ENCODE measurements at places on chromosomes 6 and 20. TPM values are rescaled to one million over a fixed set of nuclear protein-coding genes. Genes with fewer than 3 reads are reported as not detected.

Gene KHDC1
- 1.7 TPM for total RNA-seq

- H3K36me3 ChIP-seq = peaks cover 8% of the 10 kb centered on the region
- H3K4me3 ChIP-seq = no peak overlapping the region
- no peak for DNase-seq
- H3K27ac ChIP-seq = no peak overlapping the region
- H3K4me1 ChIP-seq = no peaks in the 10 kb centered on the region
- H3K27me3 ChIP-seq = no peaks in the 10 kb centered on the region
Measured at GRCh38 chr20:37755665-37756064, 61.8 kb downstream of the CTNNBL1 start.

GRCh38 chr6:163836876-163837690 lies 422.6 kb downstream of the QKI start:
- H3K36me3 ChIP-seq = no peaks in the 10 kb centered on the region
- peaks cover 4% of the 10 kb centered on the region for H3K4me1 ChIP-seq
- H3K27ac ChIP-seq = no peak overlapping the region
- no peak for DNase-seq
- no peaks in the 10 kb centered on the region for H3K27me3 ChIP-seq
- H3K4me3 ChIP-seq = no peak overlapping the region

DNA sequence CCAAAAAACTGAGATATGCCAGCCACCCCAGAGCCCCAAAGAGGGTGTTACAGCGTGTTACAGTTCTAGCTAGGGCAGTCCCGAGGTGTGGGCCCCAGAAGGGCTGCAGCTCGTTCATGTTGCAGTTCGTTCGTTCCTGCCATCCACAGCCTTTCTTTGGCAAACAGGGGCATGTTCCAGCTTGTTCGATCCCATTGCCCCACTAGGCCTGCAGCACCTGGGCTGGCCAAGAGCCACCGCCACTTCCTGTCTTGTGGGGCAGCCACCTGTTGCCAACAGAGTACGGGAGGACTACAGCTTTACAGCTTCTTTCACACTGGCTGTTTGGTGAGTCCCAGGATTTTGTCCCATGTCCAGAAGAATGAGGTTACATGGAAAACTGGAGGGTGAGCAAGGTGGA lies 198.1 kb downstream of the MMUT start:
- H3K4me1 ChIP-seq = no peaks in the 10 kb centered on the region
- no peak for DNase-seq
- H3K4me3 ChIP-seq = no peak overlapping the region
- no peaks in the 10 kb centered on the region for H3K36me3 ChIP-seq
- H3K27ac ChIP-seq = no peak overlapping the region

DNA sequence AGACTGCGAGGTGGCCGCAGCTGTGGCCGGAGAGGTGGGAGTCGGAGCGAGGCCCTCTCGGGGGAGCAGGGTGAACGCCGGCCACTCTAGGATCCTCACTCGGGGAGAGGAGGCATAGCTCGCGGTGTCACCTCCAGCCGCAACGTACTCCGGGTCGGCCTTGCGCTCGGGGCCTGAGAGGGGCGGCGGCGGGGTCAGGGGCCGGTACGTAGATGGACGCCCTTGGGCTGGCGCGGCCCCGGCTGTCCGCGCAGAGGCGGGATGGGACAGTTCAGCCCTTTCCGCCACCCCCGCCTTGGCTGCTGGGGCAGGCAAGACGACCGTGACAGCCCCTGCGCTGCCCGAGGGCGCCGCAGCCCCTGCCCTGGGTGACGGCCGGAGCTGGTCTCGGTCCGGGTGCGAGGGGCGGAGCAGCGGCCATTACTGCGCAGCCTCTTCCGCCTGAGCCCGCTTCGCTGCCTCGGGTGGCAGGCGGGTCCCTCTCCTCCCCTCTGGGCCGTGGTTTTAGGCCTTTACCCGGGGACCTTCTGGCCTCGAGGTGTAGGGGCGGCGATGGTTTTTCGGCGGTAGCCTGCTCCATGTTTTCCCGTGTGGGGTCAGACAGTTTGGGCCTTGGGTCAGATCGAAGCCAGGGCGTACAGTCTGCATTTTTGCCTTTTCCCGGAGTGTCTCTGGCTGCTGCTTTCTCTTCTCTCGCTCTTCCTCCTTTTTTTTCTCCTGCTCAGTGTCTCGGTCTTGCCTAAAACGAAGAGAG lies 405 bp downstream of the RNF146 start:
- H3K4me3 ChIP-seq = peak overlapping the region; percentile 98
- H3K27ac ChIP-seq = peak overlapping the region; percentile 98
- H3K27me3 ChIP-seq = no peaks in the 10 kb centered on the region
- H3K4me1 ChIP-seq = no peaks in the 10 kb centered on the region
- DNase-seq = peak; percentile 32
- no peaks in the 10 kb centered on the region for H3K36me3 ChIP-seq

GRCh38 chr6:22020299-22021003 lies 276.4 kb downstream of the PRL start:
- H3K27me3 ChIP-seq = no peaks in the 10 kb centered on the region
- H3K4me3 ChIP-seq = no peak overlapping the region
- H3K27ac ChIP-seq = no peak overlapping the region
- DNase-seq = no peak

- H3K4me3 ChIP-seq = no peak overlapping the region
- no peak overlapping the region for H3K27ac ChIP-seq
- peaks cover 6% of the 10 kb centered on the region for H3K27me3 ChIP-seq
Measured at GRCh38 chr6:157492741-157493140, 111.8 kb downstream of the ZDHHC14 start.

DNA sequence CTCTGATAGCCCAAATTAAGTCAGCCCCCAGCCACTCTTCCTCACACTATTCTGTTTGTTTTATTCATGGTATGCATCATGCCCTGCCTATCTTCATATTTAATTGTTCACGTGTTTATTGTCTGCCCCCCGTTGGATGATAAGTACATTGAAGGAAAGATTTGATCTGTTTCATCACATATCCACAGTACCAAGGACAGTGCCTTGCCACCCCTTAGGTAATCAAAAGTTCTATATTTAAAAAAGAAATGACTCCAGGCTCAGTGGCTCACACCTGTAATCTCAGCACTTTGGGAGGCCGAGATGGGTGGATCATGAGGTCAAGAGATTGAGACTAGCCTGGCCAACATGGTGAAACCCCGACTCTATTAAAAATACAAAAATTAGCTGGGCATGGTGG lies 10.2 kb upstream of the RIN2 start:
- H3K27me3 ChIP-seq = peaks cover 10% of the 10 kb centered on the region
- H3K27ac ChIP-seq = no peak overlapping the region
- DNase-seq = no peak
- no peaks in the 10 kb centered on the region for H3K36me3 ChIP-seq
- H3K4me3 ChIP-seq = no peak overlapping the region
- no peaks in the 10 kb centered on the region for H3K4me1 ChIP-seq

DNA sequence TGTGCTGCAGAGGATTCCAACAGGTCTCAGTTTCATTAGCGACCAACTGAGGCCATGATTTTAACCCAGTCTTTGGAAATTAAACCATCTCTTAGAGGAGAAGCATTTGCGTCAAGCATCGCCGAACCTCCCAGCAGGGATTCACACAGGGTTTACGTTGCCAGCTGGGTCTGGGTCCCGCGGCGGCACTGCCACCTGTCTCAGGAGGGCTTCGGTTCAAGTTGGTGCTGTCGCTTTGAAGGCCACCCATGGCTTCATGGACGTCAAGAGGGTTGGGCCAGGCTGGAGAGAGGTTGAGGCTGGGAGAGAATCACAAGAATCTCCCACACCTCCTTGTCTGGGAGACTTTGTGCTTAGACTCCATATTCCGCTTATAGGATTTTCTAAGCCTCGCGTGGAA lies 43.0 kb upstream of the FRMD1 start:
- H3K4me3 ChIP-seq = no peak overlapping the region
- H3K4me1 ChIP-seq = no peaks in the 10 kb centered on the region
- no peaks in the 10 kb centered on the region for H3K36me3 ChIP-seq
- H3K27ac ChIP-seq = no peak overlapping the region
- H3K27me3 ChIP-seq = peaks cover 10% of the 10 kb centered on the region

Data from IMR-90 (cell line).